ENCODE measurements at places on chromosomes 16 and 17.
A peak's percentile ranks its signal among the peaks of the same experiment; 100 is the strongest.

DNA sequence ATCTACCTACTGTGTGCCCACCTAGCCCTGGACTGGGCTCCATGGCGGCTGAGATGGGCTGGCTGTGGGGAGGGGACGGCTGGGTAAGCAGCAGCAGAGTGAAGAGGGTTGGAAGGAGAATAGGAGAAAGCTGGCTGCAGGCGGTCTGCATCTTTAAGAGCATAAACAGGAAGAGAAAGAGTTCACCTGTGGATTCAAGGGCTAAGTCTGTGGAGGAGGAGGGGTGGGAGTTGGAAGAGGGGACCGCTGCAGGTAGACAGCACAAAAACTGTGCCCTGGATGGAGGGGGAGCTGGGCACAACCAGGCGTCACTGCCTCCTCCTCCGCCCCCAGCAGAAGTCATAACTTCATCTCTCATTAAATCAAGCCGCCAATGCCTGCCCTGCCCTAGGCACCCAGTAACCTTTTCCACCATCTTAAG lies 677 bp downstream of the SLC13A2 start:
- DNase-seq = no peak

- DNase-seq = no peak
Observed at GRCh38 chr16:87056551-87056950, 260.6 kb downstream of the C16orf95 start.

DNA sequence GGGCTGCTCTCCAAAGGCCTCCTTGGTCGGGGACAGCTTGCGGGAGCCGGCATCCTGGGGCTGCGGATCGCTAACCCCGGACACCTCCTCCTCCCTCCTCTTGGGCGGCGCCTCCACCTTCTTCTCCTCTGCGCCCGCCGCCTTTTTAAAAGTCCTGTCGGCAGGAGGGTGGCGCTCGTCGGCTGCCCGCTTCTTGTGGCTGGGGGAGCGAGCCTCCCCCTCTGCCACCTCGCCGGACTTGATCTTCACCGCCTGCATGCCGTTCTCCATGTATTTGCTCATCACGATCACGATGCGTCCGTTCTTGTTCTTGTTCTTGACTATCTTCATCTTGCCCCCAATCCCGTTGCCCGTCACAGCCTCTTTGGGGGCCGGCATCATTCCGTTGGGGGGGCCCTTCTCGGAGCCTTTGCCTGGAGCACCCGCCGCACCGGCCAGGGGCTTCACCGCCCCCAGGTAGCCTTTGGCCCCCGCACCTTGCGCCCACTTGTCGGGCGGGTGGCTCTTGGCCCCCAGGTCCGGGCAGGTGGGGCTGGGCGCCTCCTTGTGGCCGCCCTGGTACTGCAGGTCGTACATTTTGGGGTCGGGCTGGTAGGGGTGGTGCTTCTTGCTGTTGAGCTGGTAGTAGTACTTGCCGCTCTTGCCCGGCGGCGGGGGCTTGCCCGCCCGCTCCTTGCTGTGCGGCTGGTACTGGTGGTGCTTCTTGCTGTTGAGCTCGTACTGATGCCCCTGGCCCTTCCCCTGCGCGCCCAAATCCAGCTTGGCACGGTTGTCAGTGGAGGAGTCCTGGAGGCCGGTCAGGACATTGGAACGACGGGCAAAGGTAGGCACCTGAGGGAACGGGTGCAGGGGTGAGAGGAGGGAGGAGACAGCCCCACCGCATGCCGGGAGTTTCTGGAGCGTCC lies 4.4 kb downstream of the CBX4 start:
- DNase-seq = no peak

DNA sequence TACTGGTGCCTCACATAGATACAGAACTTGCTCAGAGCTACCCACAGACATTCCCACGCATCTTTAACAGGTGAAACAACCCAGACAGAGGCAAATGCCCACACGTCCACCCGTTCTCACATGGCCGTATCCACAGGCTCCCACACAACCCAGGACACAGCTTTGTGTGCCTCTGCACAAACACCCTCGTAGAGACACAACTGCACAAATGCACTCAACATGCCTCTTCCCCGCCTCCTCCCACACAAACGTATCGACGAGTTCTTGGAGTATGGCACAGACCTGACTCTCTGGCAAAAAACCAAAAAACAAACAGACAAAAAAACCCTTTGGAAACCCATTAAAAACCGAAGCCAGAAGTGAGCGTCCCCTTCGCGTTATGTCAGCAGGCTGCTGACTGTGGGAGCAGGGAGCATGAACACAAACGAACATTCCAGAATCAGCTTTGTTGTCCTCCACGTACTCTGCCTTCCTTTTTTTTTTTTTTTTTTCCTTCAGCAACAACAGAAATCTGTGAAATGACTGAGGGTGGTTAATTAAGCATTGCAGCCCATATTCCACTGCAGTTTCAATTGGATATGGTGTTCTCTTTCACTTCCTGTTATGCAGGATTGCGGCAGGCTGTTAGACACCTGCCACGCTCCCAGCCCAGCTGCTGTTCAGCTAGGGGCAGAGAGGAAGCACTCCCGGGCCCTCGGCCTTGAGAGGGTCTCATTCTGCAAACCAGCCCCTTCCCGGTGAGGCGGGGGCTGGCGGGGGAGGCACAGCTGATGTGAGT lies 313.7 kb downstream of the MAF start:
- no peak for DNase-seq

GRCh38 chr16:12904329-12904671 lies 2.9 kb downstream of the SHISA9 start:
- DNase-seq = no peak

- DNase-seq = no peak
Observed at GRCh38 chr17:61420052-61420451, 20.4 kb downstream of the TBX2 start.

DNA sequence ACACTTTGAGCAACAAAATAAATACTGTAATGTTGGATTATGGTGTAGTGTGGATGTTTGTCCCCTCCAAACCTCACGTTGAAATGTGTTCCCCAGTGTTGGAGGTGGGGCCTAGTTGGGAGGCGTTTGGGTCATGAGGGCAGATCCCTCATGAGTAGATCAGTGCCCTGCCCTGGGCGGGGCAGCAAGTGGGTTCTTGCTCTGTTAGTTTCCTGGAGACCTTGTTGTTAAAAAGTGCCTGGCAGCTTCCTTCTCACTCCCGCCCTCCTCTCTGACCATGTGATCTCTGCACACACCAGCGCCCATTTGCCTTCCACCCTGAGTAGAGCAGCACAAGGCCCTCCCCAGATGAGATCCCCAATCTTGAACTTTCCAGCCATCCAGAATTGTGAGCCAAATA lies 67.7 kb downstream of the MPRIP start:
- DNase-seq = no peak

DNA sequence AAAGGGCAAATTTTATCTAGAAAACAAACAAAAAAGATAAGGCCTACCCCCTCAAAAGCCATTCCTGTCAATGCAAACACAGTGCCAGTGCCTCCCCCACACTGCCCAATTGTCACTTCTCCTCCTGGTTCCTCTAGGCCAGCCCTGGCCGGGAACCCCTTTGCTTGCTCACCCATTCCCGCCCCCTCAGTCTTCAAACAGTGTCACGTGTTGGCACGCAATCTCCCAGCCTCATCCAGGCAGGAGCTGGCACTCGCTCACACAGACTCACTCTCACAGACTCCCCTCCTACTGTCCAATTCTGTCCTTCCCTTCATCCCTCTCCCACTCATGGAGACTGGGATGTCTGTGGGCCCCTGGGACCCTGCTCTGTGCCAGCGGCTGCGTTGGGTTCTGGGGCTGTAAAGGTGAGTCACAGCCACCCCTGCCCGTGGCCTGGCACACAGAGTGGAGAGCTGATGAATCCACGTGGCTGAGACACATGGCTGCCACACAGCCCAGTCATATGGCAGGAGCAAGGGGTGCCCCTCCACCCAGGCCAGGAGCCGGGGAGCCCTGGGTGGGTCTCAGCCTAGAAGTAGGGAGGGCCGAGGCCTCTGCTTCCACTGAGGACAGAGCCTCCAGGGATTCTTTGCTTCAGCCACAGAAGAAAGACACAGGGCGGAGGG lies 54.8 kb downstream of the VAC14 start:
- DNase-seq = peak; percentile 96

GRCh38 chr16:81767987-81768592 lies 11.0 kb upstream of the PLCG2 start:
- no peak for DNase-seq

GRCh38 chr16:50324345-50324744 lies 44.4 kb downstream of the BRD7 start:
- no peak for DNase-seq

DNA sequence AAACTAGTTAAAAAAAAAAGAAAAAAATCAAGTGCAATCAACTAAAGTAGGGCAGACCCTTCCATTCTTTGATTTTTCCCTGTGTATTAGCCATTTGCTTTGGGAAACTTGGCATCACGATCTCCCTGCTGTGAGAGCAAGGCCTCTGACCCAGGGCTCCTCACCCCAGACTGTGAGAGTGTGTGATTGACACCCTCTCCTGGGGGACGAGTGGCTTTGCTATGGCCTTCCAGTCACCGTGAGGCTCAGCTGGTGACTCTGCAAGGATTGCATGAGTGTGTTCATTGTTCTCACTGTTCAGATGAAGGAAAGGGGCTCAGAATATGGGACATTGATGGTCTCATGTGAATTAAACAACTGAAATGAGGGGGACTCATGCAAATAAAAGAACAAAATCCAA lies 69.0 kb upstream of the BCAR1 start:
- no peak for DNase-seq

GRCh38 chr17:28975646-28976045 lies 24.3 kb upstream of the PHF12 start:
- no peak for DNase-seq

- no peak for DNase-seq
Observed at GRCh38 chr16:88340755-88341150, 42.0 kb upstream of the ZNF469 start.

DNA sequence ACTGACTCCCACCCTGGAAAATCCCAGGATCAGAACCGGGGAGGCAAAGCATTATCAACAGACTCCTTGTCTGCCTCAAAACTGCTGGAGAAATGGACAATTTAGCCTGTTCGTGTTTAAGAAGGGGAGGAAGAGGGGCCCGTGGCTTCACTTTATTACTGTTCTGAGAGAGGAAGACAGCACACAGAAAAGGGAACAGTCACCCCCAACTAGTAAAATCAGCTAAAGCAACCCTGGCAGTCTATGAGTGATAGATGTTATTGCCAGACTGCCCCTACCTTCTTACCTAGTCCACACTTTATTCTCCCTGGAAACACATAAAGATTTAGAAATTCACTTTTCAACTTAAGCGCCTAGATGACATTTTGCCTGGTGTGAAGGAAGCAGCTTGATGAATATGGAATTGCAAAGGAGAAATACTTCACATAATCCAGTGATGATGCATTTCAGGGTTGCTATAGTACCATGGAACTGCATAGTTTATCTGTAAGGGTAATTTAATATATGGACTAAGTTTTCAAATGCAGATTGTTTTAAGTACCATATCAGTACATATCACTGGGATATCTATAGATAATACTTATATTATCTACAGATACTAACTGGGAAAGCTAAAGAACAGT lies 36.9 kb upstream of the TRAP1 start:
- DNase-seq = no peak

- no peak for DNase-seq
Observed at GRCh38 chr17:79165756-79166473, 91.3 kb downstream of the ENGASE start.

DNA sequence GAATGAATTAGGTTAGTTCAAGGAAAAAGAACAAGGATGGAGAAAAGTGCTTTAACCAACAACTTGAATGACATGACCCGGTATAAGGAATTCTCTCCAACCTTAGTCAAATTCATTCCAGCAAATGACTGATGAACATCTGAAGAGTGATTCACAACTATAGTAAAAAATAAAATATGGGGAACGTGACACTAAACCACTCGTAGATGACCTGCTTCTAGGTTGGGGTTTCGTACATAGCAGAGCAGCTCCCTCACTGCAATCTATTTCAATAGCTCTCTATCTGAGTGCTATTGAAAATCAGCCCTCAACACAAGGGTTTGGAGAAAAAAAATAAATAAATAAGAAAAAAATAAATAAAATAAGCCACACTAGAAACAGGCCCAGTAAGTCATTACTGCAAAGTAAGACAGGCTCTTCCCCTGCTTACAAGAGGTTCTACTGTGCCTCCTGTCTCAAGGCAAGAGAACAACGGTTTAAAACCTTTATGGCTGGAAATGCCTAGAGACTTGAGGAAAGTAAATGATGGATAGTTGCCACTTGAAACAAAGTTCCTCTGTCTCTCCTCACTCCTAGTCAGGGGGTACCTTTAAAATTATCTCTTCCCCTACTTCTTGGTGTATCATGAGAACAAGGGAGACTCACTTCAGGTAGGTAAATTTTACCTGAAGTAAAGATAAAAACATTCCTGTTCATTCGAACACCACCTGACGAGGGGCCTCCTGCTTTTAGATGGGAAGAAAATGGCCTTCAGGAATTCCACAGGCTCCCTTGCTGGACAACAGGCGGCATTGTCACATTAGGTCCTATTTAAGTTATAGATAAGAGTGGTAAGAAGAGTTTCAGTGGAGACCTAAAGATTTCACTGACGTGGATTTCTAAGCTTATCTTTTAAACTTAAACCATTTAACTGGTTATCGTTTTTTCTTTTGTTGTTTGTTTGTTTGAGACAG lies 20.5 kb downstream of the COG7 start:
- no peak for DNase-seq

All from fibroblast of mammary gland (primary cell).